Heart right ventricle (tissue), 16 donors: ENCODE measurements at places on chromosomes 5 and 9. TPM values are rescaled to one million over a fixed set of nuclear protein-coding genes. Genes with fewer than 3 reads are reported as not detected.

DNA sequence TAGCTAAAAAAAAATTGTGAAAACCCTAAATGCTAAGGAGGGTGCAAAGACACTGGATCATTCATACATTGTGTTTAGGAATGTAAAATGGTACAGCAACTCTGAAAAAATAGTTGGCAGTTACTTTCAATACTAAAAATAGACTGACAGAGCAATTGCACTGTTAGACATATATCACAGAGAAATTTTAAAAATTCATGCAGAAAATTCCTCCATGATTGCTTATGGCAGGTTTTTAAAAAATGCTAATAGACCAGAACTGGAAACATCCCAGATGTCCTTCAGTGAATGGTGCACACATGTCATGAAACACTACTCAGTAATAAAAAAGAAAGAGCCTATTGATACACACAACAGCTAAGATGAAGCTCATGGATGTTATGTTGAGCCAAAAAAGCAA, 349.8 kb upstream of the DAB2 start:
- DNase-seq, result no peak

GRCh38 chr9:122656378-122656777, 1.0 kb downstream of the OR1B1 start:
- no peak for DNase-seq

DNA sequence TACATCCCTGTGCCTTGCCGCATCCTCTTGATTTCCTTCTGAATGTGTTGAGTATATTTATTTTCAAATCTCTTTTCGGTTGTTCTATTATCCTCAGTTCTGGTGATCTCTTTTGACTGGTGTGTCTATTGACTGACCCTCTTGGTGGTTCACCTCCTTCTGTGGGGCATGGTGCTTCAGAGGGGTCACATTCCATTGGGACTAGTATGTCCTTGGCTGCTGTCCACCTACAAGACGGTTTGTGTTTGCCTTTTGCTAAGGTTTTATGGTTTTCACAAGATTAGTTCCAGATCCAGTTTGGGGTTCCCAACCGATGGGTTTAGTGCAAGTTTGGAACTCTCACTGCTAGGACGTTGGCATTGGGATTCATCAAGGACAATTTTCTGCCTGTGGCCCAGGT, 66.6 kb downstream of the PHF2 start:
- DNase-seq, result no peak

DNA sequence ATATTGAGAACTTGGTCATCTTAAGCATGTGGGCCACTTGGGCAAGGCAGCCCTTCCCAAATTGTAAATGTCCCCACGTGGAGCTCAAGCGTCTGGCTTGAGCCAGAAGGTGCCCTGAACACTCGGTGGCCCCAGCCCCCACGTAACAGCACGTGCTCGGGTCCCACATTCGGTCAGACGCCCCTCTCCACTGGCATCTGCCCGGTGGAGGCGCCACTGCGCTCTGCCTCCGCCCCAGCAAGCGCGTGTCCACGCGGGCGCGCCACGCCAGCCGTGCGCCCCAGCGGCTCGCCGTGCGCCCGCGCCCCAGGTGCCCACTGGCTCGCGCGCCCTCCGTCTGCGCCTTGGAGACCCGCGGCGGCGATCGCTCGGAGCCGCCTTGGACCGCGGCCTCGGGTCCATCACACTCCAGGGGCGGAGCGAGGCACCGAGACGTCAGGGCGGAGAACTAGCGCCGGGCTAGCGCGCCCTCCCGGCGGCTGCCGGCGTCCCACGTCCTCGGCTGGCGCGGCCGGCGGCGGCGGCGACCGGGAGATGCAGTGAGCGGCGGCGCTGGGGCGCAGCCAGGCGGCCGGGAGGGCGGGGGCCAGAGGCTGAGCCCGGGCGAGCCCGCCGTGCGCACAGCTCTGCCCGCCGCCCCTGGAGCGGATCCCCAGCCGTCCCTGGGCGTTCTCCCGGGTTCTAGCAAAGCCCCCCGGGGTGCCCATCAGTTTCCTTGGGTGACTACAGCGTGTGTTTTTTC, at the start of gene PALM2AKAP2:
PALM2AKAP2 (plus strand) TSS at position 488 of the 742 bp plus-strand sequence. CDS start 291 bp downstream, outside the sequence.
- peak; percentile 81 for DNase-seq

- DNase-seq, result no peak
Observed at GRCh38 chr9:138010861-138011260, 133.3 kb downstream of the CACNA1B start.

- no peak for DNase-seq
Observed at GRCh38 chr9:3708751-3709150, 182.9 kb upstream of the RFX3 start.

GRCh38 chr9:130701059-130702022, 7.8 kb downstream of the EXOSC2 start:
- peak; percentile 85 for DNase-seq

GRCh38 chr5:84301535-84301934, 83.1 kb downstream of the EDIL3 start:
- DNase-seq, result no peak

DNA sequence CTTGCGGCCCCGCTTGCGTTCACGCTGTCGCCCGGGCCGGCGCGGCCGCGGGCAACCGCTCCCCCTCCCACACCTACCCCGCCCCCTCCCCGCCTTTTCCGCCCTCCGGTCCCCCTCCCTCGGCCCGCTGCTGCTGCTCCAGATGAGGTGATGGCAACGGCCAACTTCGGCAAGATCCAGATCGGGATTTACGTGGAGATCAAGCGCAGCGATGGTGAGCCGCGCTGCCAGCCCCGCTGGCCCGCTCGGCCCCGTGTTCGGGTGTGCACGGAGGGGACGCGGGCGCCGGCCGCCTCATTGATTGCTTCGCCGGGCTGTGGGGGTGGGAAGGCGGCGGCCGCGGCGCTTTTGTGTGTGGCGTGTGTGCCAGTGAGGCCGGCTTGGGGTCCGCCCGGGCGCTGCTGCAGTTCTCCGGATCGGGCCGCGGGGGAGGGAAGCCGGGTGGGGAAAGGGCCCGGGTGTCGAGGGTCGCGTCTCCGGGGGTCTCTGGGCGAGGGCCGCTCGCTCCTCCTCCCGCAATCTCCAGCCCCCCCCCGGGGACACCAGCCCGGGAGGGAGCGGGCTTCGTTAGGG, 403 bp downstream of the KIF2A start:
- DNase-seq, result peak; percentile 49

DNA sequence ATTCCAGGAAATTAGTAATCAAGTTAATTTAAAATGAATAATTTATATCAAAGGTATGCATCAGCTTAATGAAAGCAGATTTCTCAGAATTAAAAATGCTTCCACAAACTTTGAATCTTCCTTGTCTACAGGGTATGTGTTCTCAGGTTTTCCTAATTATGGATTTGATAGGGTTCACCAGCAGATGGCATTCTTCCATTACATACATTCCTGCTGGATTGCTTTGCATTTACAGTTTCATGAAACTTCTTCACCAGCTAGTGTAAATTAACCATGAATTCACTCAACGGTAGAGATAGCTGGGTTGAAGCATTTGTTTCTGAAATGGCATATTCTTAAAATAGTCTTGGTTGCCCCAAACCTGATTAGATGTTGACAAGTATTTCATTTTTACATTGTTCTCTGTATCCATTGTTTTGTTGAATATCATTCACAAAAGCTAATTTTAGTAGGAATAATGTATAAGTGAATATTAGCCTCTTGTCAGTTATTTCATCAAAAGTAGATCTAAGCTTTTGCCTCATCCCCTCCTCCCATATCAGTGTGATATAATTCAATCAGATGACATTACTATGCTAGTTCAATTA, 68.7 kb upstream of the WDR41 start:
- DNase-seq, result no peak

DNA sequence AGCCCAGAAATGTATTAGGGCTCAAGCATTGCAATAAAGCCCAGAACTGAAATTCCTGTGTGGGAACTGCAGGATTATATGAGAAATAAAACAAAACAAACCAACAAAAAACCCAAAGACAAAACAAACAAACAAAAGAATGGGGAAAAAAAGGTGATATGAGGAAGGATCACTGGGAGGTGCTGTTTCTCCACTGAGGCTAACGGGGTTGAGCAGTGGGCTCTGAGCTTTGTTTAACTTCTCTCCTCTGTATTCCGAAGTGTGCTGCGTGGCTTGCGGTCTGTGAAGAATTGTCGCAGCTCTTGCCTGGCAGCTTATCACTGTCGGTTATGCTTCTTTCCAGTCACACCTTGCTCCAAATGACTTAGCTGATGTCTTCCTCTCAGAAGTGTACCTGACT, 106.3 kb downstream of the TENT4A start:
- DNase-seq, result no peak

DNA sequence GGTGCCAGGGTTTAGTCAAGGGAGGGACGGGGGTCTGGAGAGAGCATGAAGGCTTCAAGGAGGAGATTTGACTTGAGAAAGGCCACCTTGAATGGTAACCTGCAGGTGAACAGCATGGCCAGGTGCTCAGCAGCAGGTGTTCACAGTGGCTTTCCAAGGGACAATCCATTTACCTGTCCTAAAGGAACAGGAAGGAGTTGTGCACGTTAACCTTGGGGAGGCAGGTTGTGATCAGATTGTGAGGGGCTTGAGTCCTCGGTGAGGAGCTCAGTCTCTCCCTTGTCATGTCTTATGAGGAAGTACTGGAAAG, 120.1 kb upstream of the ERCC6L2 start:
- DNase-seq, result no peak

DNA sequence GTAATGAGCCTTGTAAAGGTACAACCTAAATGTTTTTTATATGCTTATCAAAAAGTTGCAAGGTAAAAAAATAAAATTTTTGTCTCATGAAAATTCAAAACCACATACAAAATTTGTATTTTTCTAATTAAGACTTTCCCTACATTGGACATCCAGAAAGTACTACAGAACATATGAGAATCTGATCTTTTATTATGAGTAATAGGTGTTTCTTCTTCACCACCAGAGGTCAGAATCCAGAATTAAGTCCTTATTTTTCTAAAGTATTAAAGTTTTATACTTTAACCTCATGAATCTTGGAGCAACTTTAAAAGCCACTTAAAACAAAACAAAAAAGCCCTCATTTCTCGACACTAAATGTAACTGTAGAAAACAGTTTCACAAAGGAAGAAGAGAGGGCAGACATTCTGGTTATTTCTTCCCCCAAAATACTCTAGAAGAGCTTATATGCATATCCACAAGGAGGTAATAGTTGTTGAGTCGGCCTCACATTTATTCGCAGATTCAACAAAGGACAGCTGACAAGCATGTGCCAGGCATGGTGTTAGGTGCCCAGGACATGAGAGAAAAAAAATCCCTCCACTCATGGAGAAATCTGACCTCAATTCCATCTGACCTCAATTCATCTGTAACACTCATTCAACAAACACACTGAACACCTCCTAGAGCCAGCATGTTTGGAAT, 69.3 kb downstream of the MLLT3 start:
- no peak for DNase-seq

DNA sequence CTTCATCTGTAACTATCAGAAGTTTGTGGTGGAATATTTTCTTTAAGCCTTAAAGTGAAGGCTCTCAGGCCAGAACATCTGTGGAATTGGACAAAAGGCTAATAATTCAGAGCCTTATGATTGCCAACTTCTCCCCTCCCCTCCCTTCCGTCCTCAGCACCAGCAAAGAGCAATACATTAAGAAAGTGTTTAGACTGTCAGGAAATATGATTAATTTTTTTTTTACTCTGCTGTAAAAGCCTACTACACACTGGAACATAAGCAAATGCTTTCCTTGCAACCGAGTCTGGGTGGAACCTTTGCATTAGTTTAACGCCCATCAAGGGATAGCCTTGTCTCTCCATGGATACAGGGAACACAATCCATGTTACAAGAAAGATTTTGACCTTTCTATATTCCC, 110.3 kb upstream of the TARS1 start:
- no peak for DNase-seq

DNA sequence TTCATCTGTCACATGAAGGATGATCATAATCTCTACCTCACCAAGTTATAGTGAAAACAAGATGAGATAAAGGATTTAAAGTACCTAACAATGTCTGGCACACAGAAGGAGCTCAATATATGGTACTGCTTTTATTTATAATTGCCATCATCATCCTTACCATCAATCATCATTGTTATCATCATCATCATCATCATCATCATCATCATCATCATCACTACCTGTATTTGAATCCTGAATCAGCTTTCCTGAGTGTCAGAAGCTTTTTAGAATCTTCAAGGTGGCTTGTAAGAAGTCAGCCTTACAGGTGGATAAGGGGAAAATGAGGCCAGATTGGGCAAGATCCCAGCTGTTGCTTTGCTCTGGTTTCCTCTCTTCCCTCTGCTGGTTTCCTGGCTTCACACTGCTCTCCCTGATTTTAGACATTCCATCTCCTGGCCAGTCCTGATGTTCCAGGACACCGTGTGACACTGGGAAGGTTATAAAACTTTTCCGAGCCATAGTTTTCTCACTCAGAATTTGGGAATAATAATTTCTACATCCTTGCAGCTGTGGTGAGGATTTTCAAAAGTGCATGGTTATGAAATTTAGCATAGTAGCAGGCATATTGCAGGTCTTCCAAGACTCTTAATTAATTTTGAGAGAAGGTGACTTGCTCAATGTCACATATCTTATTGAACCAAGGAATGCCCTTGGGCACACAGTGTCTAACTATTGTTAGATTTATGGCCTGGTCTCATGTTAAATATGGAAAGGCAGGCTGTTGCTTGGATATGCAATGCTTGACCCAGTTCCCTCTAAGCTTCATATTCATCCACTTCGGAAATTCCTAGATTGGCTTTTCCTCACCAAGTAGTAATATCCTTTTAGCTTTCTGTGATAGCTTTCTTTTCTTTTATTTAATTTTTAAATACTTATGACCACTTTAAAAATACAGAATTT, 160.7 kb downstream of the TMEM38B start:
- DNase-seq, result no peak

DNA sequence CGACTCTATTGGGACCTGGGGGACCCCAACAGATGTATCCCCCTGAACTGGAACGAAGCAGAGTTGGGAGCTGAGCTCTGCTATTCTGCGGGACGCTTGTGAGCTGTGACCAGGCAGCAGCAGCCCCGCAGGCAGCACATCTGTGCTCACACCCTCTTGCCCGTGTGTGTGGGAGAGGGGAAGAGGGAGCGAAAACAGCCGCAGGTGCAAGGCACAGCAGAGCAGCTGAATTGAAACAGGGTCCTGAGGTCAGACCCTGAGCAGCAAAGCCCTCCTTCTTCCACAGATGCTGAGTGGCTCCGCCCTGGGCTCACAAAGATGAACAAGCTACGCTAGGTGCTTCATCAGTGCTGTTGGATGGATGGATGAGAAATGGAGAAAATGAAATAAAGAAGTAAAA, 198.7 kb downstream of the HSPA4 start:
- no peak for DNase-seq

GRCh38 chr9:109232449-109233237, 65.6 kb upstream of the FRRS1L start:
- DNase-seq, result no peak

DNA sequence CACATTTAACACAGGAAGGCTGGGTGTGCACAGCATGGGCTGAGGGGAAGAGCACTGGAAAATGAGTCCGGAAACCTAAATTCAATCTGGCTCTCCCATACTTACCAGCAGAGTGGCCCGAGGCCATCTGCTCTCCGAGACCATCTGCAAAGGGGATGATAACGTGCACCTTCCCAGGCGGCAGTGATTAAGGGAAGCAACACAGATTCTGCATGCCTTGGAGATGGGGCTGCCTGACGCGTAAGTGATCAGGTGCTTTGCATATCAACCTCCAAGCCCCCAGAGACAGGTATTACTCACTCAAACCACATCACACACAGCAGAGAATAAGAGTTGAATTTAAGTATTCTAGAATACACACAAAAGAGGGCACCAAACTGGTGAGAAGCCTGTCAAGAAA, 9.1 kb downstream of the EPB41L4B start:
- DNase-seq, result no peak

Gene PCDHGA4
- 11.0 TPM for total RNA-seq

Gene MCTP1
- 11.2 TPM for total RNA-seq

Gene S1PR3
- 9.8 TPM for total RNA-seq

Gene EQTN
- total RNA-seq, result not detected

Gene SNCAIP
- total RNA-seq, result 2.3 TPM

Gene C8G
- total RNA-seq, result 3.1 TPM

Gene SLC6A3
- 0.18 TPM for total RNA-seq

Gene OMD
- total RNA-seq, result 4.6 TPM

Gene MAMDC4
- total RNA-seq, result 8.6 TPM

Gene QRFP
- not detected for total RNA-seq
